ENCODE measurements at places on chromosomes 7 and 10. TPM values are rescaled to one million over a fixed set of nuclear protein-coding genes. Genes with fewer than 3 reads are reported as not detected.

The WASHC2A gene
- 37.1 TPM for total RNA-seq

The MOGAT3 gene
- not detected for total RNA-seq

The VIPR2 gene
- total RNA-seq = not detected

The ATOH7 gene
- total RNA-seq = under 0.01 TPM
